Heart right ventricle (tissue), 16 donors: ENCODE measurements at places on chromosomes 16 and 17.

DNA sequence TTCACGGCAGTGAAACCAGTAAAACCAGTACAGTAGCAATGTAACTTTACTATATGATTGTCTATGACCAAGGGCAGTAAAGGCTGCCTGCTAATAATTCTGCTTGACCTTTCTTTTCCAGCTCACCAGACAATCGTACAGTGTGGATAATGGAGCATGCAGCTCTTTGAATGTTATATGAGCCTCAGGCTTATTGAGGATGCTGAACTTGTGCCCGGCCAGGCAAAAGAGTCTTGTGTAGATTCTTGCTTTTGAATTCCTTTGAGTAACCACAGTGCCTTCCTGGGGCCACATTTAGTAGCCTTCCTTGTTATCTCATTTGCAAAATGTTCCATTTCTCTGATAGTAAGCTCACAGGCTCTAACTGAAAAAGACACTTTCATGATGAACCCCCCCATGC is 131.8 kb downstream of the CDH11 start:
- no peaks in the 10 kb centered on the region for H3K4me1 ChIP-seq
- no peaks in the 10 kb centered on the region for H3K36me3 ChIP-seq
- no peaks in the 10 kb centered on the region for H3K27me3 ChIP-seq
- no peak for DNase-seq

DNA sequence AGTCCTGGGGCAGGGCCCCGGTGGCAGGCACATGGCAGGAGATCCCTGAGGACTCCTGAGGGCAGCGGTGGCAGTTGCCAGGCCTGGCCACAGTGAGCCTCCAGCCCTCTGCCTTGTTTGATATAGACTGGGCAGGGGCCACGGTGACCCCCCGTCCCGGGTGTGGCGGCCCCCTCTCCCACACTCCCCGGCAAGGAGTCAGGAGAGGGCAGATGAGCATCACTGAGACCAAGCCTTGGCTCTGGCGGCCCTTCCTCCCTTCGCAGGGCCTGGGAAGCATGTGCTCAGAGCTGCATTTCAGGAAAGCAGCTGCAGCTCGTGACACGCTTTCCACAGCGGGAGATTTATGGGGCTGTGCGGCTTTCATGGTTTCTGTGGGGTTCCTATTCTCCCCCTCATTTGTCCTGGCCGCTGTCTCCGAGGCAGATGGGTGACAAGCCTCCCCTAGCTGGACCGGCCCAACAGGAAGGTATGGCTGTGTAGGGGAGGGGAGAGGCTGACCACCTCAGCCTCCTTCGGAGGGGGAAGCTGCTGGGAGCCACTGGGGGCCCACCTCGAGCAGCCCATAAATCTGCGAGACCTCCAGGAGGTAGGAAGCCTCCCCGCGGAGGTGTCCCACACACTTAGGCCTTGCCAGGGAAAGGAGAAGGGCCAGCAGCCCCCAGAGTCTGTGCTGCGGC is 211.4 kb downstream of the NTN1 start:
- no peak overlapping the region for H3K4me3 ChIP-seq
- H3K36me3 ChIP-seq, result no peaks in the 10 kb centered on the region
- H3K27ac ChIP-seq, result no peak overlapping the region
- H3K27me3 ChIP-seq, result no peaks in the 10 kb centered on the region

DNA sequence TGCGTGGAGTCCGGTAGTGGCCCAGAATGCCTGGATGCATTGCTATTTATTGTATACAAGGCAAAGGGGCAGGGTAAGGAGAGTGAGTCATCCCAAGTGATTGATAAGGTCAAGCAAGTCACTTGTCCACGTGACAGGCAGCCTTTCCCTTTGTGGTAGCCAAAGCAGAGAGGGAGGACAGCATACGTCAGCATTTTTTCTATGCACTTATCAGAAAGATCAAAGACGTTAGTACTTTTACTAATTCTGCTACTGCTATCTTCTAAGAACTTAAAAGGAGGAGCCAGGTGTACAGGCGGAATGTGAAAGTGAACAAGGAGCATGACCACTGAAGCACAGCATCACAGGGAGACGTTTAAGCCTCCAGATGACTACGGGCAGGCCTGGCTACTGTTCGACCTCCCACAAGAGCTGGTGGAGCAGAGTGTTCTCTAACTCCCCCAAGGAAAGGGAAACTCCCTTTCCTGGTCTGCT is 47.9 kb upstream of the ARL4D start:
- H3K4me1 ChIP-seq, result peaks cover 17% of the 10 kb centered on the region
- no peak overlapping the region for H3K4me3 ChIP-seq
- no peaks in the 10 kb centered on the region for H3K36me3 ChIP-seq
- no peak overlapping the region for H3K27ac ChIP-seq

- no peak overlapping the region for H3K27ac ChIP-seq
- H3K4me3 ChIP-seq, result no peak overlapping the region
- peaks cover 6% of the 10 kb centered on the region for H3K4me1 ChIP-seq
- DNase-seq, result no peak
Measured at GRCh38 chr17:63533433-63534077, 10.4 kb downstream of the KCNH6 start.

GRCh38 chr16:46706642-46707041 is 17.2 kb downstream of the ORC6 start:
- no peak overlapping the region for H3K27ac ChIP-seq
- H3K27me3 ChIP-seq, result no peaks in the 10 kb centered on the region
- peaks cover 17% of the 10 kb centered on the region for H3K4me1 ChIP-seq
- no peak for DNase-seq

- peaks cover 5% of the 10 kb centered on the region for H3K4me1 ChIP-seq
- no peak overlapping the region for H3K27ac ChIP-seq
- no peak overlapping the region for H3K4me3 ChIP-seq
Measured at GRCh38 chr16:84546669-84547545, 42.4 kb upstream of the MEAK7 start.

GRCh38 chr16:7497691-7498090 is 165.0 kb downstream of the RBFOX1 start:
- H3K27me3 ChIP-seq, result no peaks in the 10 kb centered on the region
- no peaks in the 10 kb centered on the region for H3K36me3 ChIP-seq
- no peak overlapping the region for H3K27ac ChIP-seq

DNA sequence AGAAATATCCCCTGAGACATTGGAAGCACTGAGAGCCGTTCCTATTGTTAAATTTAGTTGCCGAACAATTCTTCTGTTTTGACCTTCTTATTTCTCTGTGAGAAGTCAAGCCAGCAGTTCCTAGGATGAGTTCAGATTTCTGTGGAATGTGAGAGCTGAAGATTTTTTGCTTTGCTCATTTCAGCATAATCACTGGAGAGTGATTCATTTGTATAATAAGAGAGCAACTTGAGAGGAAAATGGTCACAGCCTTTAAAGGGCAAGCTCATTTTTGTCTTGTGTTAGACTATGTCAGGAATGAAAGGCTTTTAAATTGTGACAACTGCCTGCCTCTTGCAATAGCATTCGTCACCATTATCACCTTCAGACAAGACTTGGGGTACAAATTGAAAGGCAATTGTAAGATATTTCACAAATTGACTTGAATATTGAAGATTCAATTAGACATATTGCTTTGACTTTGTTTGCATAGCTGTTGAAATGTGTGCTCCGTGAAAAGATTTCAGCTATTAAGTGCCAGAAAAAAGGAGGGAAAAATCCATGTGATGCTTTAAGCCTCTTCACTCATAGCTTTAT is 900.0 kb upstream of the GOT2 start:
- H3K4me1 ChIP-seq, result no peaks in the 10 kb centered on the region
- H3K4me3 ChIP-seq, result no peak overlapping the region
- no peak overlapping the region for H3K27ac ChIP-seq
- no peaks in the 10 kb centered on the region for H3K36me3 ChIP-seq

DNA sequence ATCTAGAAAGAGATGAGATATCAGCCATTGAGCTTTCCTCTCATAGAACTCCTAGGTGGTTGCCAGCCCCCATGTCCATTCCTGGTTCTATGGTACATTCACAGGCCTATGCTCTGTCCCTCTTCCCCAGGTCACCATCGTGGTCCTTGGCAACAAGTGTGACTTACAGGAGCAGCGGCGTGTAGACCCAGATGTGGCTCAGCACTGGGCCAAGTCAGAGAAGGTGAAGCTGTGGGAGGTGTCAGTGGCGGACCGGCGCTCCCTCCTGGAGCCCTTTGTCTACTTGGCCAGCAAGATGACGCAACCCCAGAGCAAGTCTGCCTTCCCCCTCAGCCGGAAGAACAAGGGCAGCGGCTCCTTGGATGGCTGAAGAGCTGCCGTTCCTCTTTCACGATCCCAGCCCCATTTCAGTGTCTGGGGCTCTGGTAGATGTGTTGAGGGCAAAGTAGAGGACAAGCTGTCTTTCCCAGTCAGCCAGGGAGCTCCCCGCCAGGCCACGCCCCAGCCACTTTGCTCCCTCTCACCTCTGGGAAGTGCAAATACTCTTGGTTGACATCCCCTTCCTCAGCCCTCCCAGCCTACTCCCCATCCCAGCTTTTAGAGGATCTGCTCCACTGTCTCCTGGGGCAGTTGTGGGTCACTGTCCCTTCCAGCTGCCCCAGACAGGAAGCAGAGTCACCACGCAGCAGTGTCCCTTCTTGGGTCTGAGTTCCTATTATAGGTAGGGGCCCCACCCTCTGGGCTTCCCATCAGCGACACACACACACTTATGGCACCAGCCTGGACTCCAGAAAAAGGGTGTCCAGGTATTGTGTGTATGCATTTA is 3.8 kb downstream of the NKIRAS2 start:
- peaks cover 24% of the 10 kb centered on the region for H3K4me1 ChIP-seq
- H3K27me3 ChIP-seq, result no peaks in the 10 kb centered on the region

DNA sequence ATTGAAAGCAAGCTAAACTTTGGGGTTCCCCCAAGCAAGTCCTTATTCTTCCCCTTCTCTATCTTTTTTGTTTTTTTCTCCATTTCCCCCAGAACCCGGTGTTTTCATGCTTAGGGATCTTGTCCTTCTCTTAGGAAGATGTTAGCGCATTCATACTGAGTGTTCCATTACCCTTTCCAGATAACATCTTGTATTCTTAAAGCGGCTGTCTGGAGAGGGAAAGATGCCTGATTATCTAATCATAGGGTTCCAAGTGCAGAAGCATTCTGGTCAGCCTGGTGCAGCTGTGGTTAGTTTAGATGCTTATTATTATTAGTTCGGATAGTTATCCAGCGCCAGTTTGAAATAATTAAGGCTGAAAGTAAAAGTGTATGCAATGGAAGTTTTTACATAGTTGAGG is 2.0 kb downstream of the TOM1L1 start:
- no peaks in the 10 kb centered on the region for H3K4me1 ChIP-seq
- no peak for DNase-seq
- no peaks in the 10 kb centered on the region for H3K36me3 ChIP-seq
- no peak overlapping the region for H3K4me3 ChIP-seq
- no peaks in the 10 kb centered on the region for H3K27me3 ChIP-seq

GRCh38 chr17:49965524-49965909 is 3.5 kb upstream of the DLX4 start:
- H3K27me3 ChIP-seq, result peaks cover 96% of the 10 kb centered on the region
- DNase-seq, result no peak
- H3K27ac ChIP-seq, result no peak overlapping the region
- H3K4me1 ChIP-seq, result peaks cover 41% of the 10 kb centered on the region
- H3K4me3 ChIP-seq, result no peak overlapping the region

DNA sequence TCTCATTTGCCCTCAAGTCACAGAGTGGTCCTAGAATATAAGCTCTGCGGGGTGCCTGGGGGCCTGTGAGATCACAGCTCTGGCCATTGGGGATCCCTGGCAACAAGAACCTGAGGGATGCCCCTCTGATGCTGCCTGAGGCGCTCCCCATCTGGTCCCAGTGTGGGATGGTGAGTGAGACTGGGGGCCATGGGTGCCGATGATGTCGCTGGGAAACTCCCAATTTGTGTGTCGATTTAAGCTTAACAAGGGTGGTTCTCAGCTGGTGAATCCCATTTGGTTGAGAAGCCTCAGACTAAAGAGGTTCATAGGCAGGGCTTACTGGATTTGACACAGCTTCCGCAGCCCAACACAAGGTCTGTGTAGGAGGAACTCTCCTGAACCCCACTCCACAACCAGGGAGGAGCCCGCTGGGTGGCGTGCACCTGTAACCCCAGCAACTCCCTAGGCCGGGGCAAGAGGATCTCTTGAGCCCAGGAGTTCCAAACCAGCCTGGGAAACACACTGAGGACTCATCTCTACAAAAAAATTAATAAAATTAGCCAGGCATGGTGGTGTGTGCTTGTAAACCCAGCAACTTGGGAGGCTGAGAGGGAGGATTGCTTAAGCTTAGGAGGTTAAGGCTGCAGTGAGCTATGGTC is 63.7 kb upstream of the SIAH1 start:
- H3K4me3 ChIP-seq, result no peak overlapping the region
- no peaks in the 10 kb centered on the region for H3K27me3 ChIP-seq
- H3K4me1 ChIP-seq, result peaks cover 18% of the 10 kb centered on the region
- H3K36me3 ChIP-seq, result no peaks in the 10 kb centered on the region
- no peak for DNase-seq
- no peak overlapping the region for H3K27ac ChIP-seq

- no peak for DNase-seq
- no peaks in the 10 kb centered on the region for H3K4me1 ChIP-seq
- no peaks in the 10 kb centered on the region for H3K36me3 ChIP-seq
- no peaks in the 10 kb centered on the region for H3K27me3 ChIP-seq
- no peak overlapping the region for H3K4me3 ChIP-seq
Measured at GRCh38 chr17:61047515-61047914, 352.1 kb upstream of the TBX2 start.
